Activated CD4-positive, alpha-beta T cell treated with anti-CD3 and anti-CD28 coated beads, Interleukin-2, amount 50 U/mL, for 4 hours (primary cell): ENCODE measurements at places on chromosomes 4 and X.

DNA sequence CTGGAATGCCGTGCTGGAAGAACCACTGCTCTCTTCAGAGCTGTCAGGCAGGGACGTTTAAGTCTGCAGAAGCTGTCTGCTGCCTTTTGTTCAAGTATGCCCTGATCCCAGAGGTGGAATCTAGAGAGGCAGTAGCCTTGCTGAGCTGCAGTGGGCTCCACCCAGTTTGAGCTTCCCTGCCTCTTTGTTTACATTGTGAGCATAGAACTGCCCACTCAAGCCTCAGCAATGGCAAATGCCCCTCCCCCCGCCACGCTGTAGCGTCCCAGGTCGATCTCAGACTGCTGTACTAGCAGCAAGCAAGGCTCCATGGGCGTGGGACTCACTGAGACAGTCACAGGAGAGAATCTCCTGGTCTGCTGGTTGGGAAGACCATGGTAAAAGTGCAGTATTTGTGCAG is 34.8 kb upstream of the MUC7 start:
- no peak for DNase-seq

- no peak for DNase-seq
Measured at GRCh38 chr4:137523329-137523728, 9.0 kb downstream of the PCDH18 start.

DNA sequence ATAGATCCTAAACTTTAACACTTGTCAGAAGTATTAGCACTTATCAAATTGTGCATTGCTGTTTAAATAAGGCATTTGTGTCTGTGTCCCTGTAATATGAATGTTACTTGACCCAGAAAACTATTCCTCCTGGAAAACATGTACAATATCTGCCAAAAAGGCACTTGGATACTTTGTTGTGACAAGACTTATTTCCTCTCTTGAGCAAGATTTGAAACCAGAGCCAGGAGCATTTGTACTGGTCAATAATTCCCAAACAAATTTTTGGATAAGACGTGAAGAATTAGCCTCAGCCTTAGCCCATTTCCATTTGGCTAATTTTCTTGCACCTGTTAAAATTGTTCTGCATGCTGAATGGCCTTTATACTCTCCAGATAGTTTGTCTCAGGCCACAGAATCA is 176.3 kb upstream of the GK2 start:
- no peak for DNase-seq

GRCh38 chr4:111537871-111538270 is 607.4 kb upstream of the FAM241A start:
- no peak for DNase-seq

GRCh38 chr4:15349531-15349935 is 78.3 kb upstream of the C1QTNF7 start:
- no peak for DNase-seq

DNA sequence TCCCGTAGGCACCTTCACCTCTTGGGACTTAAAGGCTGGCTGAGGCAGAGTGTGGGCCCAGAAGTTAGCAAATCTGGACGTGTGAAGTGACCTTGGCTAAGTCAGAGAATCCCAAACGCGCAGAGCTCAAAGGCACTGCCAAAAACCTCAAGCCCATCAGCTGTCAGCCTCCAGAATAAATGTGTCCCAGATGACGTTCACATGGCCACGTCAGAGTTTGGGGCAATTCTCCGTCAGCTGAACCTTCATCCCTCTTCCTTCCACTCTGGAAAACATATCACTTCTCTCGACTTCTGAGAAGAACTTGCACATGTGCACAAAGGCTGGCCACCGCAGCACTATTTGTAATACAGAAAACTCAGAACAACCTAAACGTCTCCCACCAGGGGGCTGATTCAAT is 35.7 kb upstream of the APLN start:
- no peak for DNase-seq

GRCh38 chrX:40984962-40985361 is 100.3 kb upstream of the USP9X start:
- DNase-seq: no peak

DNA sequence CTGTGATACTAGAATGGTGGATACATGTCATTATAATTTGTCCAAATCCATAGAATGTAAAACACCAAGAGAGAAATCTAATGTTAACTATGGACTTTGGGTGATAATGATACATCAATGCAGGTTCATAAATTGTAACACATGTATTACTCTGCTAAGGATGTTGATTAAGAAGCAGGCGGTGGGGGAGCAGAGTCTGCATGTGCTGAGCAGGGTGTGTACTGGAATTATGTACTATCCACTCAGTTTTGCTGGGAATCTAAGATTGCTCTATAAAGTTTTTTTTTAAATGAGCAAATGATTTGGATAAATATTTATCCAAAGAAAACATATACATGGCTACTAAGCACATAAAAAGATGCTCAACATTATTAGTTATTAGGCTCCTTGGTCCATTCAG is 15.0 kb upstream of the MANBA start:
- no peak for DNase-seq

DNA sequence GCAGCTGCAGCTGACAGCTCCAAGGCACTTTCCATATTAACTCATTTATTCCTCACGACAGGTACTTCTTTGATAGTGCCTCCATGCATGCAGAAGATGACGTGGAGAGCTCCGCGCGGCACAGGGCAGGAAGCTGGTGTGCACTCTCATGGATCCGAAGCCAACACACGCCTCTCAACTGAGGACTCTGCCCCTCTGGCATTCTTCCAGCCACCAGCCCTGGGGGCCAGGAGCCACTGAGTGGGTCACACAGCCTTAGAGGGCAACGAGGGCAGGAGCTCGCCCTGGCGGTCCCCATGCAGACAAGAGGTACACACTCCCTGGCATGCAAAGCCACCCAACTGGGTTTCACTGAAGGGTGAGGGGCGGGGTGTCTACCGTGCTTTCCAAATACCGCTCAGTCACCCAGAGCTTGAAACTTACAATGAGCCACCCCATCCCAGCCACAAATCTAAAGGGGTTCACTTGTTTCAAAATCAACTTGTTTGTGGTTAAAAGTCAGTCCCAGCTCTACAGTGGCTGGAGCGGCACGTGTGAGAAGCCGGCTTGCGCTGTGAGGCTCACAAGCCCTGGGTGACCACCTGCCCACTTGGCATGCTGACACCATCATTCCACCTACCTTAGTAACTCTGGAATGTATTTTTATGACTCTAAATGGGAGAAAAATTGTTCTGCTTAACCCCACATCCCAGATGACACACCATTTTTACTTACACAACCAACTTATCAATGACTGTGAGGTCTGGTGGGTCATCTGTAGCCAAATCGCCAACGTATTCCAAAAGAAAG is 16.2 kb downstream of the NOP14 start:
- no peak for DNase-seq

DNA sequence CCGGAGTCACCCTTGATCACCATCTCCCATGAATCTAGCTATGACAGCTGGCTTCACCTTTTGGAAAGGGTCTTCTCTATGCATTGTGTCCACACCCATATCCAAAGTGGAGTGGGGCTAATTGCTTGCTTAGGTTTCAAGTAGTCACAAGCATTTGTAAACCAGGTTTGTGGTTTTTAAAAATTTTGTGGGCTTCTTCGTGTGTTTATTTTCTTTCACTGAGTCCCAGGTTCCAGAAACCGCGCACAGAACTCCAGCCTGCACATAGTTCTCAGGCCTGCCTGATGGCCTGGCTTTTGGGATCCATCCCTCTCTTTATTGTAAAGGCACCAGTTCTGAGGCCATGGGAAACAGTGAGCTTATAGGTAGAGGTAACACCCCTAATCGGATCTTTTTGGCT is 70.2 kb upstream of the TLR3 start:
- DNase-seq: no peak

DNA sequence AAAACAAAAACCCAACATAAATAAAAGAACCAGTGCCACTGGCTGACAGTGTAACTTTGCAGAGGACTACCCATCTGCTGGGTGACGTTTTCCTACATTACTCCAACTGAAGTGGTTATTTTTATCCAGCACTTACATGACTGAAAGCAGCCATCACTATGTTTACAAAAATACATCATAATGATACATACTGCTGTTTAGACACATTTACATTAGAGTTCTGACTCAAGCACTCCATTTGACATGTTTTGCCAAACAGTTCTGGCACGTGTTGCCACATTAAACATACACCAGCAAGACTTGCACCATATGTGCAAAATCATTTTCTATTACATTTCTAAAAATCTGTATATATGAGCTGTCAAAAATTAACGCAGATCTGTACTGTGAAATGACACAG is 39.6 kb downstream of the BEND4 start:
- no peak for DNase-seq

- DNase-seq: no peak
Measured at GRCh38 chr4:38099020-38099600, 138.9 kb downstream of the PTTG2 start.

- no peak for DNase-seq
Measured at GRCh38 chr4:64079316-64079715, 329.9 kb downstream of the TECRL start.

- DNase-seq: no peak
Measured at GRCh38 chr4:48193921-48194468, 59.9 kb upstream of the TXK start.

GRCh38 chr4:181796502-181796901 is 446.7 kb upstream of the TENM3 start:
- DNase-seq: no peak

DNA sequence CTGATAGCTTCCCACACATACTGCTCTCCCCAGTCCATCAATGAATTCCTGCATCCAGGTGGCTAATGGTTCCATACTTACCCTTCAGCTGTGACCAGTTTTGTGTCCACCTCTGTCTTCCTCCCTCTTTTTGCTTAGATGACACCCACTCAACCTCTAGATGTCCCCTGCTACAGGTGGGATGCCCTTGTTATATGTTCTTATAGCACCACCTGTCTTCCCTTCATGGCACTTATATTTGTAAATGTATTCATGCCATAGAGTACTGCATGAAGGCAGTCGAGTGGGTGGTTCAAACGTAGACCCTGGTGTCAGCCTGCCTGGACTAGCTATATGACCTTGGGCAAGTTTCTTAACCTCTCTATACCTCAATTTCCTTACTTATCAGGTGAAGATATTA is 6.5 kb upstream of the USP46 start:
- no peak for DNase-seq

DNA sequence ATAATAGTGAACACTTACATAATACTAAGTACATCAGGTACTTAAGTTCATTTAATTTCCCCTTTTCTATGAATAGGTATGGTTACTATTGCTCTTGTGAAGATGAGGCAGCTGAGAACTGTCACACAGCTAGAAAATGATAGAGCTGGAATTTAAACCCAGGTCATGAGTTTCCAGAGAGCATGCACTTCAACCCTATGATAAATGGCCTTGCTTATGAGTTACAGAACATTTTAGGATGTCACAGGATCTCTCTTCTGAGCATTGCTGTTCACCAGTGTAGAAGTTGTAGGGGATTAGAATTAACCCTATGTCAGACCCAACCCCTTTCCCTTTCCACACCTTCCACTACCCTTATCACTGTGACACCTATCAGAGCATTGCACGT is 46.5 kb upstream of the TMEM33 start:
- DNase-seq: no peak

DNA sequence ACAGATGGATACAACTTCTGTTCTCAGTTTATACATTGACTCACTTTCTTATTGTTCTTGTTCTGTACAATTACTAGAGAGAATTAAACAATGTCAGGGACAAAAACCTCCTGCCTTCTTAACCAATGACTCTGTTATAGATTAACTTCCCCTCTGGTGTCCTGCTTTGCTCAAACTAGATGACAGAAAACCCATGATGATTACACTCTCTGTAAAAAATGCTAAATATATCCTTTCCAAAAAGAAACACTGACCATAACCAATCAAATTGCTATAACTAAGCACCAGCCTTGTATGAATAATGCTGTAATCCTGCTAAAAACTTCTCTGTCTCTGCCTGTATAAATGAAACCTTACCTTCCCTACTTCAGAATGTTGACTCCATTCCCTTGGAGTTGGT is 29.8 kb upstream of the IL13RA2 start:
- DNase-seq: no peak

GRCh38 chr4:43607827-43608461 is 715.4 kb downstream of the GRXCR1 start:
- DNase-seq: no peak

DNA sequence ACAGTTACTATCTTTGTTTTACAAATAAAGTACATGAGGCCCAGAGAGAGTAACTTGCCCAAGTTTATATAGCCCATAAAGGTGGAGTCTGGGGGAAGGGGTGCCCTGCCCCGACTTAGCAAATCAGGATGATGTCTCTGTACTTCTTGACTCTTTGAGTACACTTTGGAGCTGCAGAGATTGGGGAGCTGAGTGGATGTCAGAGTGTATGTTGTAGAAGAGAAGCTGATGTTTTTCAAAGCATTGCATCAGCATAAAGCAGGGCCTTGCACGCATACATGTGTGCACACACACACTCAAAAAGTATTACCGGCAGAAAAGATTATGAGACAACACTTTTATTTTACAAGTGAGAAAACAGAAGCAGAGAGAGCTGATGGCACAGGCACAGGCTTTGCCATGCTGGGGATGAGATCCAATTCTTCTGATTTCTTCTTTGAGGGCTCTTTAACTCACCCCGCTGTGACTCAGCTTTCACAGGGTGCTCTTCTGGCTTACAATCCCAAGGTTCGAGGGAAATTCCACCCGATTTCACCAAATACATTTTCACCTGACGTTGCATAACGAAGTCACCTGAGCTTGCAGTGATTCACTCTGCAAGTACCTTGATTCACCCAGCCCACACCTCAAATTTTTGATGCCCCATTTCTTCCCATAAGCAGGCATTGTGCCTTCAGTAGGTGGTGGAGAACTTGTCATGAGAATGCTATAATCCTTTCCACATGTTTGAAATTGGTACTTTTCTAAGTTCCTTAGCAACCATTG is 292.8 kb upstream of the BOD1L1 start:
- DNase-seq: no peak

DNA sequence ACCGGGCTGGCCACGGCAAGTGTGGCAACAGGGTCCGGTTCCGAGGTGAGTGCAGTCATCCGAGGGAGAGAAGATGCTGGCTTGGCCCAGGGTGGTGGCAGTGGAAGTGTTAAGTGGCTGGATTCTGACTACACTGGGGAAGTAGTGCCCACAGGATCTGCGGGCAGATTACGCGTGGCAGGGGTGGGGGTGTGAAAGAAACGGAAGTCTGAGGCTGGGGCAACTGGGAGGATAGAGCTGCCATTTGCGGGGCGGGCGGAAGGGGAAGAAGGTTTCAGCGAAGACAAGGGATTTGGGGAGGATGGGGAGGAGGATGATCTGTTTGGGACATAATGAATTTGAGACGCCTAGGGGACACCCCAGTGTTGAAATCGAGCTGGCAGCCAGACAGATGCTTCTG is 5.3 kb downstream of the RS1 start:
- DNase-seq: no peak

GRCh38 chr4:24557026-24558025 is 27.0 kb downstream of the DHX15 start:
- no peak for DNase-seq

- DNase-seq: no peak
Measured at GRCh38 chrX:20361890-20362262, 95.2 kb upstream of the RPS6KA3 start.
